GM12891 (cell line): ENCODE measurements at places on chromosomes 6 and 20.

DNA sequence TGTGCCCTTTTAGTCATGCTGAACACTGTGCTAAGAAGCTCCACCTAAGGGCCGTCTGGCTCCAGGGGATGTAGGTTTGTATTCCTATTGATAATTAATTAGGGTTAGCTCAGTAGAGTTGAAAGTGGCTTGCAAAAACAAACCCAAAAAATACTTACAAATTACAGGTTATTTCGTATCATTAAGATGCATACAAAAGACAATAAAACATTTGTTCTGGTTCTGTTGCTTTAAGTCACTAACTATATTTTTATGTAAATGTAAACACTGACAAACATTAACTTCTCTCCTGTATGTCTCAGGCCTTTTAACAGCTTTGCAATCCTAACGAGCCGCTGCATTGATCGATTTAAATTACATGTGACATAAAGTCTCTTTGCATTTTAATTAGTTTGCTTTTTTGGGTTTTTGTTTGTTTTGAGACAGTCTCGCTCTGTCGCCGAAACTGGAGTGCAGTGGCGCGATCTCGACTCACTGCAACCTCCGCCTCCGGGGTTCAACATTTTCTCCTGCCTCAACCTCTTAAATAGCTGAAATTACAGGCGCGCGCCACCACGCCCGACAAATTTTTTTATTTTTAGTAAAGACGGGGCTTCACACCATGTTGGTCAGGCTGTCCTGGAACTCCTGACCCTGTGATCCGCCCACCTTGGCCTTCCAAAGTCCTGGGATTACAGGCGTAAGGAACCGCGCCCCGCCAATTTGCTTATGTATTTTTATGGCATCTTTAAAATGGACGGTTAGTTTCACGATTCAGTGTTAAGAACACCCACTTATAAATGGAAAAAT, 110.9 kb downstream of the HFE start:
- no peak for DNase-seq

DNA sequence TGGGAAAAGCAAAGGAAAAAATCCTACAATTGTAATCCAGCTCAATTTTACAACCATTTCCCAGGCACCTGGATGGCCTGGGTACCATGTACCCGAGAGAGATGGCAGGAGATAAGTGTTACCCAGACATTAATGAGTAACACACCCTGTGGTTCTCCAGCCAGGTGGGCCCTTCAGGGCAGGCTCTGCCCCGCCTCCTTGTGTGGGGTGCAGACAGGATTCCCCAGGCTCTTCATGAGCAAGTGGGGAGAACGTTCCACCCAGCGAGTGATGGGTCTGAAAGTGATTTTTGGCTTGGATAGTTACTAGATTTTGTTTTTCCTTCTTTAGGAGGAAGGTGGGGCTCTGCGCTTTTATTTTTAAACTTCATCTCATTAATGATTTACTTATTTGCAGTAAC, 243.9 kb downstream of the TAF4 start:
- DNase-seq: no peak

DNA sequence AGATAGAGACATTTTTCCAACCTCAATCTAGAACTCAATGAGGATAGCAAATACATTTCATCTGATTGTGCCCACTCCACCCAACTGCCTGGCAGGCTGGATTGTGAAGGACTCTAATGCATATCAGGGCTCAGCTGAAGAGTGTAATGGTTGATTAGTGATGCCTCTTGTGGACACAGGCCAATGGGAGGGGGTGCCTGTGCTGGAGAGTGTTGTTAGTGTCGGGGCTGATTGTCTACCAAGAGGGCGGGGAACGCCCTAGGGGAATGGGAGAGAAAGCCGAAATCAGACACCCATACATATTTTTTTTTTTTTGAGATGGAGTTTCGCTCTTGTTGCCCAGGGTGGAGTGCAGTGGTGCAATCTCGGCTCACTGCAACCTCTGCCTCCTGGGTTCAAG, 103.7 kb upstream of the SALL4 start:
- DNase-seq: no peak

- DNase-seq: no peak
Observed at GRCh38 chr6:89749918-89750317, 69.7 kb downstream of the MDN1 start.

DNA sequence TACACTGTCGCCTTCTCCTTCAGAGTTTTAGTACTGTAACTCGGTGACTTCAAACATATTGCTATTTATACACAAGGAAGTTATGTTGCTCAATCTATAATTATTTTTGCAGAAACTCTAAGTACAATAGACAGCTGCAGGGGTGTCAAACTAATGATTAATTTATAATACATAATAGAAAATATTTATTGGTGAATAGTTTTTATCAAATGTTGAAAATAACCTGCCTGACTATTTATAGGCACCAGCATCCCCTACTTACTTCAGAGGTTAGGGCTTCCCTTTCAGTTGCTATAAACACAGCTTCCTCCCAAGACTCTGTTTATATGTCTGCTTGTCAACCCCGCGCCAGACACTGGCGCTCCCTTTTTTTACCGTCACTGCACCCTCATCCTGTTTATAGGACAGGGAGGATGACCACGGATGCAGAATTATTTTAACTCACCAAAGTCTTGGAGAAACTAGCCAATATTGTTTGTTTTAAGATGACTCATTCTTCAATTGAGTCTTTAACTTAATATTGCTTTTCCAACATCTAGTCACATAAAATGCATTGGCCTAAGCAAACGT, 225.0 kb downstream of the ALDH8A1 start:
- DNase-seq: no peak

- DNase-seq: no peak
Observed at GRCh38 chr20:36017048-36017951, 48.9 kb downstream of the CNBD2 start.

DNA sequence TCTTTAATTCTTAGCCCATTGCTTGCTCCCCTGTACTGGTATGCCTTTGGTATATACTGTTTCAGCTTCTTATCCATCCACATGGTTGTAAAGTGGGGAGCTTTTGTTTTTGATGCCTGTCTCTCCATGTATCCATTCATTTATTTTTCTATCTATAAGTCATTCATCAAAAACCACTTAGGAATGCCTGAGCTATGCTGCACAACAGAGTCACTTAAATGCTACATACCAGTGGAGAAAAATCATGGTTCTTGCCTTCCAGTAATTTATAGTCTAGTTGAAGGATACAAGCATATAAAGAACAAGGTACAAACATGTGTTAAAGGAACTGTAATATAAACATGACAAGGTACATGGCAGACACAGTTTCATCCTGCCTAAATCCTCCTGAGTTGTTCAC, 347.3 kb downstream of the NRN1 start:
- no peak for DNase-seq

DNA sequence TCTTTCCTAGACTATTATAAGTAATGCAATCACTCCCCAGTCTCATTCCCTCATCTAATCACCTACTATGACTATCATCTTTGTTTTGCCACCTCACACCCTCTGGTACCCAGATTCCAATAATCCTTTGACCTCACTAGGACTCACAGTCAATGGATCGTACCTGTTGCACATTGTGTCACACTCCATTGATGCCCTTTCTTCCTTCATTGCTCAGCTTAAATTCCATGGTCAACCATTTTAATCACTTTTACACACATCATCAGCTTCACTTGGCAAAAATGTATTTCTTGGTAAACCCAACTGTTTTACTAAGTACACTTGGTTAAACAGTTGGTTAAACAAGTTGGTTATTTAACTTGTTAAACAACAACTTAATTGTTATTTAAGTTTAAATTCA, 44.0 kb downstream of the CEP162 start:
- no peak for DNase-seq

DNA sequence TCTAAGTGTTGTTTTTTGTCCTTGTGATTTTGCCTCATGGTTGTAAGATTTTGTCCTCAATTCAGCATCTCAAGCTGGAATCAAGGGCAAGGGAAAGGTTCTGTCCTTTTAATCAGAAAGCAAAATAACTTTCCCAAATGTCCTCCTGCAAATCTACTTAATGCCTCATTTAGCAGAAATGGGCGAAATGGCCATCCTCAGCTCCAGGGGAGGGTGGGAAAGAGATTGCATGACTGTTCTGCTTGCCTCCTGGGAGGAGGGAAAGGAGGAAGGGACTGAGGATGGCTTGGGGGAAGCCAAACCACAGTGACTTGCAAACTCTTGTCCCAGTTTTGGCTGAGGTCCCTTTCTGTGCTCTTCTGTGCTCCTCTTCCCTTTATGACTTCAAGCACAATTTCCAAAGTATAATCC, 43.4 kb downstream of the TNFAIP3 start:
- no peak for DNase-seq

DNA sequence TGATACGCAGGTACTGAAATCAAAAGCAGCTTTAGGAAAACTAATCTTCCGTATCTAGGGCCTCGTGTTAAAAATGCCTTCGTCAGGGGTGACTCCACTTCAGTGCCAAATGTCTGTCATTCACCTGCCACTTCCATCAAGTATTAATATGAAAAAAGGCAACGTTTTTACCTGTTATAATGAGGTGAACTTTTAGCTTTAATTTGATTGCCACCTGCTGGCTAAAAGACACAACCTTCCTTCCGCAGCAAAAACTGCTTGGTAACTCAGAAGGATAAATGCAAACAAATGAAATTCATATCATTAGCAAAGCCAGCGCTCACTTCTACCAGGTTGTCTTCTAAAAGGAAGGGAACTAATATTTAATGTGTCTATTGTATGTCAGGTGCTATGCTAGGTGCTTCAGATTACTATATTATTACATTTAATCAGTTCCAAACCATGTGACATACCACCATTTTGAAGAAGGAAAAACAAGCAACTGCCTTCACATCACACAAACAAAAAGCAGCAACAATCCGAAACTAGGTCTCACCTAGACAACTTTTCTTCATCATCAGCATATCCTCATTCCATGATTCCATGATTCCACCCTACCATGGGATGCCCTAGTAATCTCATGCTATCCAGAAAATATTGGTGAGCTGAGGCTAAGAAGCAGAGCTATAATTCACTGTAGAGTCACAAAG, 20.6 kb upstream of the ARHGAP18 start:
- DNase-seq: no peak

DNA sequence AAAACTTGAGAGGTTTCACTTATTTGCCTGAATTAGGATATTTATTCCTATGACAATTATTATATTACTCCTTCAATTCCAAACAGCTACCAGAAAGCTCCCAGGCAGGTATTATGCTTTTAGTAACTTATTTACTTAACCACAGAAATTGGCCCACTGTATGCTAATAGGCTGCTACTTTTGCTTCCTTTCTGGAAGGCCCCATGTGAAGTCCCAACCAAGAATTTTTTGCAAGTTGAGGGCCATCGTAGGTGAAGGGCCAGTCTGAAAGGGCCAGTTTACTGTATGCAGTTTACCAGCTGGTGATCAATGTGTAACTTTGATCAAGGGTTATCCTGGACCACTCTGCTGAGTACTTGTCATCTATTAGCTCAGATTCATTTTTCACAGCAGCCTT, 45.0 kb downstream of the EDN1 start:
- no peak for DNase-seq

DNA sequence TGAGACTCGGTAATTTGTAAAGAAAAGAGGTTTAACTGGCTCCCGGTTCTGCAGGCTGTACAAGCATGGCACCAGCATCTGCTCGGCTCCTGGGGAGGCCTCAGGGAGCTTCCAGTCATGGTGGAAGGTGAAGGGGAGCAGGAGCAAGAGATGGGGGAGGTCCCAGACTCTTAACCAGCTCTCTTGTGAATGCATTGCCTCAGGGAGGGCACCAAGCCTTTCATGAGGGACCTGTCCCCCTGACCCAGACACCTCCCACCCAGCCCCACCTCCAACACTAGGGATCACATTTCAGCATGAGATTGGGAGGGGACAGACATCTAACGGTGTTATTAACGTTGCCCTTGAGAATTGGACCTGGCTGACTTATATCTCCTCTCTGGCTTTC, 68.6 kb downstream of the PTPN1 start:
- DNase-seq: no peak

DNA sequence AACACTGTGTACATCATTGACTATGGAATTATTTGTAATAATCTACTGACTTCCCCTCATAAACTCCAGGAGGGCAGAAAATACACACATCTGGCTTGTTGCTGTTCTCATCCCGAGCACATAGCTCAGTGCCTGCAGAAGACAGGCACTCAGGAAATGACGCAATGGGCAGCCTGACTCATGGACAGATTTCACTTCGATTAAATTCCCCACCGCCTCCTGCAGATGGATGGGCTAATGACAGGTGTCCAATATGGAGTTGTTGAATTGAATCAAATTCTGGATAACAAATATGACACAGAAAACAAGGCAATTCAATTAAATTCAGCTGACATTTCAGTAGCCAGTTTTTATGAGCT, 9.1 kb downstream of the ANKRD60 start:
- DNase-seq: no peak

DNA sequence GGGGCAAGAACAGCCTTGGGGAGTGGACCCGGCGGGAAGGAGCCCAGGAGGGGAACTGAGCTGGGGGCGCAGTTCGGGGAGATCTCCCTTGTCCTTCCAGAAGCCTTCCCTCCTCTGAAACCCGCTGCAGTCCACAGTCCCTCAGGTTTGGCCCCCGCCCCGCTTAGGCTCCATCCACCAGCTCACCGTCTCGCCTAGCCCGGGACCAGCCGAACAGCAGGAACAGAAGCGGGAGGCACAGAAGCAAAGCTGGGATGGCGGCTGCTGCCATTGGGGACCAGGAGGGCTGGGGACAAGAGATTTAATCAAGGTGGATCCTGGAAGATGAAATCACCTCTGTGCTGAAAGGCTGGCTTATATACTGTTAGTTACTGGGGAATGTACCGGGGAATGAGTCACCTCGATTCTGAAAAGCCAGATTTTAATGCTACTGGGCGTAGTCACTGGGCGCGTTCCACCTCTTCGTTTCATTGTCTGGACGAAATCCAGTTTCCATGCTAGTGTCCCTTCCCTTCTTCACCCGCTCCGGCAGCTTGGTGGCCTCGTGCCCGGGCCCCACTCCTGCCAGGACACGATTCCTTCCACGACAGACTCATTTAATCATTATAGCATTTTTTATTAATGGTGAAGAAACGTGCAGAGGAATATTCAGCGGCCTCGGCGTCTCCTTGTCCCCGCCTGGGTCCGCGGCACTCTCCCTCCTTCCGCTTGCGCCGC, at the start of gene RAET1L:
Gene RAET1L (minus strand): TSS at position 332 of the 717 bp plus-strand sequence. CDS start 61 bp downstream, at position 271.
- DNase-seq: no peak

GRCh38 chr6:35771343-35771627, 5.1 kb upstream of the CLPSL2 start:
- no peak for DNase-seq
